Thoracic aorta (tissue), 2 donors: ENCODE measurements at places on chromosomes 3 and 15.

- no peak for DNase-seq
These were observed 11.1 kb downstream of the ZNF80 start for GRCh38 chr3:114226313-114226712.

DNA sequence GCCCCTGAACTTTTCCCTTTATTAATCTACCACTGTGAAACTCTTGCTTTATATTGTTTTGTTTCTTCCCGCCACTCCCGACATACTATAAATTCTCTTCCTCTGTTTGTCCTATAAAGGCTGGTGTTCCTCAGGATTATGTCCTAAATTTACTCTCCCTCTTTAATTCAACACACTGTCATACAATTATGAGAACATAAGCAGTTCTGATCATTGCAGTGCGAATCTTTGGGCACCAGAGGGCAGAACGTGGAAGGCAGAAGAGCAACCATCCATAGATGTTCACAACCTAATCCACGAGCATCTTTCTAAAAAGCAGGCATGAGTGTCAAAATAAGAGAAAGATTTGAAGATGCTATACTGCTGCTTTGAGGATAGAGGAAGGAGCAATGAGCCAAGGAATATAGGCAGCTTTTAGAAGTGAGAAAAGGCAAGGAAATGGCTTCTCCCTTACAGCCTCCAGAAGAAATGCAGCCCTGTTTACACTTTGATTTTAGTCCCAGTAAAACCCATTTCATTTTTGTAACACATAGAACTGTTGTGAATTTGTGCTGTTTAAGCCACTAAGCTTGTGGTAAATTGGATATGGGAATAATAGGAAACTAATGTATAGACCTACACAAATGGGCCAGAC is 179.4 kb downstream of the GBE1 start:
- DNase-seq = no peak

- DNase-seq = no peak
These were observed 203.0 kb upstream of the PDZRN3 start for GRCh38 chr3:73827725-73828211.

- no peak for DNase-seq
These were observed 37.9 kb upstream of the LRTM1 start for GRCh38 chr3:54965746-54966145.

- no peak for DNase-seq
These were observed 31.8 kb upstream of the PSMD6 start for GRCh38 chr3:64055076-64055475.

DNA sequence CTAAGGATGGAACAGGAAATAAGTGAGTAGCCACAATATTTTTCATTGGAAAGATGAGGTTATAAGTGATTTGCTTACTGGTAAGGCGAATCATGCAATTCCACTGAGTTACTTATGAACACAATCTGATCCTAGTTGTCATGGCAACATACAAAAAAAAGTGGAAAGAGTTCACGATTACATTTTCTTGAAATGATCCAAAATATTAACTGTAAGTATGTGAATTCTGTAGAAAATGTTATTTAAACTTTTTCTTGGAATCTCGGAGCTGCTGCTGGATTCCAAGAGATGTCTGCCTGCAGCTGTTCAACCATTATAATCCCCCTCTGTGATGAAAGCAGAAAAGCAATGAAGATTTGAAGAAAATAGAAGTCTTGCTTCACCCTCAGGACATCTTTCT is 120.5 kb downstream of the KBTBD8 start:
- no peak for DNase-seq

- DNase-seq = no peak
These were observed 330.8 kb upstream of the AGTR1 start for GRCh38 chr3:148366743-148367410.

DNA sequence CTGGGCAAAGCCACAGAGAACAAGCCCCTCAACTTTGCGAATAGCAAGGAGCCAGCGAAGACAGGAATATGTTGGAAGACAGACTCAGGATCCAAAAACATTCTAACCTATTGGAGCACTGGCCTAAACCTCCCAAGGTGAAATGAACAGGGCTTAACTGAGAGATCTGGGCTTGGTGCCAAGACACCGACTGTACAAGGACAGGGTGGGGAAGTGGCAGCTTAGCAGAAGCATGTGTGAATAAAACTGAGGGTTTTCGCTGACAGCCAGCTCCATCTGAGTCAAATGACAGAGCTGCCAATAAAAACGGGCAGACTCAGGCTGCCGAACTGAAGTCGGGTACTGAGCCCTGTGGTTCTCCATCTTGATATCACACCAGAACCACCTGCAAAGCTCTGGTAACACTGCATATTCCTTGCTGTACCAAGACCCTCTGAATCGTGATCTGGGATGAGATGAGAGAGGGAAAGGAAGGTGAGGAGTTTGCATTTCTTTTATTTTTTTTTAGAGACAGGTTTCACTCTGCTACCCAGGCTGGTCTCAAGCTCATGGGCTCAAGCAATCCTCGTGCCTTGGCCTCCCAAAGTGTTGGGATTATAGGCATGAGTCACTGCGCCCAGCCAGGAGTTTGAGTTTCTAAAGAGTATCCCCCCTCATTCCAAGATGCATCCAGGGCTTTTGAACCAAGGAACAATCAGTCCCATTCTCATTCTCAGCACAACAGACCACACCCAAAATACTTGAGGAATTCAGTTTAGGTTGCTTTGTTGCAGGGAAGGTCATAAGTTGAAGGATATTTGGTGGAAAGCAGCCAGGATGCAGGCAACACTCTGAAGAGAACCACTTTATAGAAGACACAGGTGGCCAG is 6.0 kb upstream of the PLCB2 start:
- no peak for DNase-seq

DNA sequence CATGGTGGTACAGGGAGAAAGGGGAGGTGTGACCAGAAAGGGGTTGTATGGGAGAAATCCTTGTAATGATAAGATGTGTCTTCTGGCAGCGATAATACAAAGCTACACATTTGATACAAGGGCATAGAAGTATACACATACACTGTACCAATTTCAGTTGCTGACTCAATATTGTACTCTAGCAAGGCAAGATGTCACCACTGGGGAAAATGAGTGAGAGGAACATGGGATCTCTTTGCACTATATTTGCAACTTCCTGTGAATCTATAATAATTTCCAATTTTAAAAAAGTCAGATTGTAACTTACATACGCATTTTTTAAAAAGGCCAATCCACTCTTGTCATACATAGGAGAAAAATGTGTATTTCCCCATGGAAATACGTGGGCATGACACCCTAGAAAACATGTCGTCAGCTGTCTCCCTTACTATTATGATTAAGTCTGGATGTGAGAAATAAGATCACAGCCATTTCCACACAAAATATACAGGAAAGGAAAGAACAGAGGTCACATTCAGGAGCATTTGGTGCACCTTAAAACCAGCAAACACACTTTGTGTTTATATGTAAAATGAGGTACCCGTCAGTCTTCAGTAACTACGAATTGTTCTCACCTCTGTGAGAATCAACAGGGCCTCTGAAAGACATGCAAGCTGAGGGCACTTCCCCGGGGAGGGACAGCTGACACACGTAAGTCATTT is 22.9 kb downstream of the PRR23E start:
- DNase-seq = no peak

GRCh38 chr3:143298380-143298779 is 178.8 kb downstream of the CHST2 start:
- DNase-seq = no peak

GRCh38 chr3:143232981-143233380 is 113.4 kb downstream of the CHST2 start:
- DNase-seq = no peak

DNA sequence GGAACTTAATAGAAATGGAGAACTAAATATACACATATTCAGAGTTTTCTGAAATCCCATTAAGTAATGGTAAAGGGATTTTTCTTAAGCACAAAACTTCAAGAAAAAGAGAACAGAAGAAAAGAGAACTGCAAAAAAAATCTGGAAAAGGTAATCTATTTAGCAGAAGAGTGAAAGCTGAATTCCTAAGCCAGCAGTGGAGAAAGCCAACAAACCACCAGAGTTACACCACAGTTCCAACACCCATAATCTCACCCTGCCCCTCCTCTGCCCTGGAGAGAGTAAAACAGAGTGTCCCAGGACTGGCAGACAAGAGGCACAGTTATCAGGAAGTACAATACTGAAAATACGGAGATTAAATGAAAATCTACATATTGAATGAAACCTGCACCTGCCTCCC is 29.4 kb downstream of the TP53BP1 start:
- no peak for DNase-seq

GRCh38 chr3:128133273-128133883 is 9.8 kb upstream of the RUVBL1 start:
- no peak for DNase-seq

GRCh38 chr15:99100245-99101173 is 4.4 kb upstream of the SYNM start:
- no peak for DNase-seq

GRCh38 chr15:80615783-80616391 is 79.2 kb upstream of the ABHD17C start:
- no peak for DNase-seq

DNA sequence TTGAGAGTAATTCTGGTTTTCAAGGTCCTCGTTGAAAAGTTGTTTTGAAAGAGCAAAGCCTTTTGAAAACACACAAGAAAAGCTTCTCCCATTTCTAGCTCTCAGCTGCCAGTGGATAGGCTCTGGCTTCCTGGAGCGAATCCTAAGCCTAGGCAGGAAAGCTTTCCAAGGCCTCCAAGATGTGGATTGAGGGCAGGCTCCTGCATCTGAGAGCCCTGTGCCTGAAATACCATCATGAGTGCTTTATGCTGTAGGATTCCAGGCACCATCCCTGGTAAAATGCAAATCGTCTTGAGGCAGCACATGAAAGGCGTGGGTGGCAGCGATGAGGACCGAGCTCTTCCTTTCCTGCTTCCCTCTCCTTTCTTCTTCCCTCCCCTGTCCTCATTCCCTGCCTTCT is 60.7 kb upstream of the CORO2B start:
- DNase-seq = no peak

DNA sequence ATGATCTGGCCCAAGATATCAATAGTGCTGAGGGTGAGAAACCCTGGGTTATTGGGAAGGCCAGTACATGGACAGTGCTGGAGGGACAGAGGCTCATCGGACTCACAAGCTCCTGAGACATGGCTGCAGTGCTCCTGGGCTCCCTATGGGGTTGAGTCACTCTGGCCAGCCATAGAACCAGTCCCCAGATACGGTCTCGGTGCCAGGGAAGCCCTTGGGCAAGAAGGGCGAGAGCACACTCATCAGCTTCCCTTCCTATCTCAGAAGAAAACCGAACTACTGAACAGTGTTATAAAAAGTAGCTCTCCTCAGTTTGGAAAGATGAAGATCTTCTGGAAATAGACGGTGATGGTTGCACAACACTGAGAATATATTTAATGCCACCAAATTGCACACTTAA is 34.4 kb downstream of the POC1A start:
- DNase-seq = no peak

DNA sequence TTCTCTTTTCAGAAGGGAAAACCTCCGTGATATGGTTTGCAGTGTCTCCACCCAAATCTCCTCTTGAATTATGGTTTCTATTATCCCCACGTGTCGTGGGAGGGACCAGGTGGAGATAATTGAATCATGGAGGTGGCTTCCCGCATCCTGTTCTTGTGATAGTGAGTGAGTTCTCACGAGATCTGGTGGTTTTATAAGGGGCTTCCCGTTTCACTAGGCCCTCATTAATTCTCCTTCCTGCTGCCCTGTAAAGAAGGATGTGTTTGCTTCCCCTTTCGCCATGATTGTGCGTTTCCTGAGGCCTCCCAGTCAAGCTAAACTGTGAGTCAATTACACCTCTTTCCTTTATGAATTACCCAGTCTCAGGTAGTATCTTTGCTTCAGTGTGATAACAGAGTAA is 692.7 kb upstream of the GRM7 start:
- no peak for DNase-seq

- no peak for DNase-seq
These were observed 156.6 kb downstream of the RPLP1 start for GRCh38 chr15:69609176-69609575.

- DNase-seq = no peak
These were observed 9.6 kb upstream of the ATP13A3 start for GRCh38 chr3:194496217-194496919.

- no peak for DNase-seq
These were observed 27.0 kb upstream of the CD200R1L start for GRCh38 chr3:112873632-112874031.

DNA sequence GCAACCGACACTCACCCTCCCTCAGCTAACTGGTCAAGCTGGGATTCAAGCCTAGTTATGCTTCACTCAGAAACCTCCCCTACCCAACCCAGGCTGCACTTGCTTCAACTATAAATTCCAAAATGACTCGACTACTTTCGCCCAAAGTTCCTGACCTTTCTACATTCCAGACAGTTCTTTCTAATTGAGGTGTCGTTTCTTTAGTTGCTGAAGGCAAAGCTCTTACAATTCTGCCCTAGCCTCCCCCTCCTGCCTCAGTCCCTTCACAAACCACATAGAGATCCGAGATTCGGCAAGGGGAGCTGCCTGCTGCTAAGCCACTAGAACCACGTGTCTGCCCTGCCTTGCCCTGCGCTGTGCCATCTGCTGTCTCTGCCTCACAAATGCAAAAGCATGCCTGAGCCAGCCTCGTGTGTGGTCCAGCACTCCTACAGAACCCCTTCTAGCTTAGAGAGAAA is 74.7 kb upstream of the SH3GL3 start:
- DNase-seq = no peak

DNA sequence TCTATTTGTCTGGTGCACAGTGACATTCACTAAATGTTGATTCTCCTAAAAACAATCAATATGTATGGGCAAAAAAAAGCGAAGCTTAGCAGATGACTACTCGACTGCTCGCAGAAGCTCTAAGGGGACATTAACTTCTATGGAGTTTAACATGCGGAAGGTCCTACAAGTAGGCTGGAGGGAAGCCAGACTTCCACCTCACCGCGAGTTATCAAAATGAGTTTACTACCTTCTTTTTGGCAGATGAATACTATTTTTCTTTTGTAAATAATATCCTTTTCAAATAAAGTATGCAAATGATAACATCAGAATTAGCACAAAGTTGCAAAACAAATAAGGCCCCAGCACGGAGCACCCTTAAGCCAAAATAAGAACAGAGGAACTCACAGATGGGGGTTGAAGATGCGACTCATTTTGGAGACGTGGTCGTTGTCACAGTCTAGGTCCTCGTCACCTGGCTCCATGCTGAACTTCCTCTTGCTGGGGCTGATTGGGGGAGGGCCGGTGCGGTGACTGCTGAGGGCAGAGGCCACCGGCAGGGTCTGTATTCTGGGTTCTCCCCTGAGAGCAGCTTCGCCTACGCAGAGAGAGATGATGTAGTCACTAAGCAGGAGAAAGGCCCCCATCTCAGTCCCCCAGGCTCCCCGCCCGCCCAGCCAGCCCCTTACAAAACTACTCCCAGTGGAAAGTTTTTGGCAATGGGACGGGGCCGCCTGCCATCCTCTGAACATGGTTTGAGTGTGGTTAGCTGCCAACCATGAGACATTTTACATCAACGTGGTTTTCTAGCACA is 42.1 kb downstream of the VGLL4 start:
- DNase-seq = peak; percentile 57
